Upper lobe of left lung (tissue), 6 donors: ENCODE measurements at places on chromosomes 16 and 17.

DNA sequence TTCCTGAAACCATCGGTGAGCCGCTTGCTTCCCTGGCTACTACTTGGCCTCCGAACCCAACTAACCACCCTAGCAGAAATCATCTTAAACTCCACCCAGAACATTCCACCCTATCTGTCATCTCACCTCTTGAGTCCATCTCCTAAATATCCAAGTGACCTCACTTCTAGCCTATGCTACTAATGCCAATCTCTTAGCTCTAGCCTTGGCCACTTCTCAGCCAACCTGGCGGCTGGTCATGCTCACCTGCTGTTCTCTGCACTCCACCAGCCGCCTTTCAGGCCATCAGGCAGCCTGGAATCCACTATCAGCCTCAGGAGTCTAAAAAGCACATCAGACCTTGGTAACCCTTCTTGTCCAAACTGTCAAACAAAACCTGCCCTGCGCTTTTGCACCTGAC is 11.9 kb upstream of the CYTH1 start:
- DNase-seq: no peak

- no peak for DNase-seq
Measured at GRCh38 chr17:48834973-48835372, 4.1 kb downstream of the CALCOCO2 start.

GRCh38 chr17:3647769-3648555 is 11.4 kb downstream of the CTNS start:
- no peak for DNase-seq

DNA sequence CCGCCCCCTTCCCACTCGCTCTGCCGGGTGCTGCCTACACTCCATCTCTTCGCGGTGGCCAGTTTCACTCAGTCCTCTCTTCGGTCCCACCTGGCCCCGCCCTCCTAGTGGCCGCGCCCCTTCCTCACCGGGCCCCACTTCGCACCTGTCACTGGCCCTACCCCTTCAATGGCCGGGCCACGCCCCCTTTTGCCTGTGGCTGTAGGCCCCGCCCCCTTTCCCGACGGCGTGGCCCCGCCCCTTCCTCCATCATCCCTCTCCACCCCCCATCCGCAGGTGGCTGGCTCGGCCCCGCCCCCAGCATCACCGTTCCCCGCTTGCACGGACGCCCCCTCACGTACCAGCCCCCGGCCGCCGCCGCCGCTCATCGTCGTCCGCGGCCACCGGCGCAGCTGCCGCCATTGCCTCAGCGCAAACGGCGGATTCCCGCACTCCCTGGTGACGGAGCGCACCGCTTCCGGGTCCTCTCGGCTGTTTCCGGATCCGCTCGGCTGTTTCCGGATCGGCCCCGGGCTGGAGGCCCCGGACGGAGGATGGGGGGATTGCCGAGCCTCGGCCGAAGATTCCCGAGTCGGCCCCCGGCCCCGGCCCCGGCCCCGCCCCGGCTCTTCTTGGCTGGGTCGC is at the start of gene RABEP2:
Gene RABEP2, minus strand, starts transcription at position 477 of the 624 bp plus-strand sequence. Its CDS starts 75 bp downstream, at position 402.
- DNase-seq: peak; percentile 98

GRCh38 chr16:58511933-58512815 is 3.1 kb upstream of the SETD6 start:
- DNase-seq: peak; percentile 79
